Activated T-cell treated with anti-CD3 and anti-CD28 coated beads for 48 hours (primary cell): ENCODE measurements at places on chromosomes 5 and 9.

DNA sequence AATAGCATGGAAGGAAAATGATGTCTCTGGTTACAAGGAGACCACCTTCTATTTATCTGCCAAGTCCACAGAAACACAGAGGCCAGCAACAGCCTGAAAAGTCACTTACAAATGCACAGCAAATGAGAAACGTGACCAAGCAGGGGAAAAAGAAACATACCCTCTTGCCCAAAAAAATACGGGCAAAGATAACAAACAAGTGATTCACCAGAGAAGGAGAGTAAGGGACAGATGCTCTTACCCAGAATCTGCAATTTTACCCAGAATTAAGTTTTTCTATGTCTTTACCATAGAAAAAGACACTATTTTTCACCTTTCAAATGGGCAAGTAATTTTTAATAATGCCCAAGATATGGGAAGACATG, 28.1 kb downstream of the CAMSAP1 start:
- DNase-seq, result no peak

DNA sequence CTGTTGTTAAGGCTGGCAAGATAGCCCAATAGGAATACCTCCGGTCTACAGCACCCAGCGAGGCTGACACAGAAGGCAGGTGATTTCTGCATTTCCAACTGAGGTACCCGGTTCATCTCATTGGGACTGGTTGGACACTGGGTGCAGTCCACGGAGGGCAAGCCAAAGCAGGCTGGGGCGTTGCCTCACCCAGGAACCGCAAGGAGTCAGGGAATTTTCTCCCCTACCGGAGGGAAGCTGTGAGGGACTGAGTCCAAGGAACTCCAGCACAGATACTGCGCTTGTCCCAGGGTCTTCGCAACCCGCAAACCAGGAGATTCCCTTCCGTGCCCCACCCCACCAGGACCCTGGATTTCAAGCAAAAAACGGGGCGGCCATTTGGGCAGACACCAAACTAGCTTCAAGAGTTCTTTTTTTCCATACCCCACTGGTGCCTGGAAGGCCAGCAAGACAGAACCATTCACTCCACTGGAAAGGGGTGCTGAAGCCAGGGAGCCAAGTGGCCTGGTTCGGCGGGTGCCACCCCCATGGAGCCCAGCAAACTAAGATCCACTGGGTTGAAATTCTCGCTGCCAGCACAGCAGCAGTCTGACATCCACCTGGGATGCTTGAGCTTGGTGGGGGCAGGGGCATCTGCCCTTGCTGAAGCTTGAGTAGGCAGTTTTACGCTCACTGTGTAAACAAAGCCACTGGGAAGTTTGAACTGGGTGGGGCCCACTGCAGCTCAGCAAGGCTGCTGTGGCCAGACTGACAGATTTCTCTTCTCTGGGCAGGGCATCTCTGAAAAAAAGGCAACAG, 647.2 kb downstream of the BNC2 start:
- DNase-seq, result no peak

GRCh38 chr9:130938652-130939404, at the start of gene FIBCD1:
Gene FIBCD1 (minus strand): TSS chr9:130939247. CDS start chr9:130938607, 640 bp downstream.
- peak; percentile 15 for DNase-seq

GRCh38 chr5:38433160-38433861, 123.1 kb downstream of the LIFR start:
- DNase-seq, result no peak

DNA sequence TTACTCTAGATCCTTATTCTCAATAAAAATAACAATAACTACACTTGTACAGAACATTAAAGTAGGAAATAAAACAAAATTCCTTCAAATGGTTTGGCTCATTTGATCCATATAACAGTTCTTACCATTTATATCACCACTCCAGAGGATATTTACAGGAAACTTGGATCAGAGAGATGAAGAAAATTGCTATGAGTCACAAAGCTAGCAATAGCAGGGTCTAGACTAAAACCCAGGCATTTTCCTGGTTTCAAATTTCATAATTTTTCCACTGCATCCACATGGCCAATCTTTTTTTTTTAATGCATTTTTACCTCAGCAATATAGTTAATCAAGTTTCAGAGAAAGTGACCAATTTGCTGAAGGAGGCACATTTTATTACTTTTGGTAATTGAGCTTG, 299.2 kb downstream of the ELAVL2 start:
- no peak for DNase-seq

GRCh38 chr9:108838017-108838416, 17.8 kb downstream of the ACTL7B start:
- DNase-seq, result no peak

GRCh38 chr5:133321833-133322420, 270.1 kb downstream of the HSPA4 start:
- DNase-seq, result peak; percentile 27

DNA sequence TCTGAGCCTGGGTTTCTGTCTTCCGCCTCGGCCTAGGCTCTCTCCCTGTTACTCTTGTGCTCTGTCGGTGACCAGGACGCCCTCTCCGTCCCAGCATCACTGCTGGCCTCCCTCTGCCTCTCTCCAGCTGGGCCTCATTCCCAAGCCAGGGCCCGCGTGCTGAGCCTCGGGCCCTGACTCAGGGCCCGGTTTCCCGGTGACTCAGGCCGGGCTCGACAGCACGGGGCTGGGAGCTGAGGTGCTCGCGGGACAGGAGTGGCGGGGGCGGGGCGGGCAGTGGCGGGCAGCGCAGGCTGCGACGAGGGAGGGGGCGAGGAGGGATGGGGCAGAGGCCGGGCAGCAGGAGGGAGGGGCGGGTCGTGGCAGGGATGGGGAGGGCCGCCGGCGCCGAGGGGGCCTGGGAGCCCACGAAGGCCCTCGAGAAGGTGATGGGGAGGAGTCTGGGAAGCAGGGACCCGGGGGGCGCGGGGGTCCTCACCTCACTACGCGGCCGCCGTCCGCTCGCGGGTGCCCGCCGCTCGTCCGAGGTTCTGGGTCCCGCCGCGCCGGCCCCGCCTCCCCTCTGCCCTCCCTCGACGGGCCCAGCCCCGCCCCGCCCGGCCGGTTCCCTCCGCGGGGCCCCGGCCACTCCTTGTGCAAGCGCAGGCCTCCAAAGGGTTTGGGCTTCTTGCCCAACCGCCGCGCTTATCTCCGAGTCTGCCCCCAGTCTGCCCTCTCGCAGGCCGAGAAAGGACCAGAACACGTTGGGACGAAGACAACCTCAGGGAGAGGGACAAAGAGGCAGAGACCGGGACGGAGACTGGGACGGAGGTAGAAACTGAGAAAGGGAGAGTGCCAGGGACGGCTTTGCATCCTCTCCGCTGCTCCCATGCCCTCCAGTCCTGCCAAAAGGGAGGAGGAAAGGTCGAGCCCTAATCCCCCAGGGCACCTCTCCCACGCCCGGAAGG, at the start of gene ARAP3:
Gene ARAP3 (minus strand): TSS at position 536 of the 947 bp plus-strand sequence. CDS start 1,744 bp downstream, outside the sequence.
- peak; percentile 41 for DNase-seq

DNA sequence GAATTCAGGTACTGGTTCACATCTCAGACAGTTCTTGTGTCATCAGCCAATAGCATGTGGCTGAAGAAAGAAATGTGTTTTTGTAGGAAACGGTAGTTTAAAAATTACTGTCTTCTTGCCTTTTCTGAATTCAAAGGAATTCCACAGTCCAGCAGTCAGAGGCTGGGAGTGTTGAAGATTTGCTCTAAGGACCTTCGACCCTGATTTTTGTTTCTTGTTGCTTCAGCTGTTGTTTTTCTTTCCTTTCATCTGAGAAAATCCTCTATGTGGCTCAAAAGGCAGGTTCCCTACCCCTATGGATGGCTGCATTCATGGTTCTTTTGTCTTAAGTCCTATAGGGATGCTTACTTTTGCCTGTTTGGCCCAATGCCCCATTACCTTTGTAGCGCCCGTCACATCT, 304.9 kb downstream of the TMEM167A start:
- no peak for DNase-seq

- DNase-seq, result no peak
These were observed 1263.3 kb upstream of the CDH9 start for GRCh38 chr5:28301712-28302111.

DNA sequence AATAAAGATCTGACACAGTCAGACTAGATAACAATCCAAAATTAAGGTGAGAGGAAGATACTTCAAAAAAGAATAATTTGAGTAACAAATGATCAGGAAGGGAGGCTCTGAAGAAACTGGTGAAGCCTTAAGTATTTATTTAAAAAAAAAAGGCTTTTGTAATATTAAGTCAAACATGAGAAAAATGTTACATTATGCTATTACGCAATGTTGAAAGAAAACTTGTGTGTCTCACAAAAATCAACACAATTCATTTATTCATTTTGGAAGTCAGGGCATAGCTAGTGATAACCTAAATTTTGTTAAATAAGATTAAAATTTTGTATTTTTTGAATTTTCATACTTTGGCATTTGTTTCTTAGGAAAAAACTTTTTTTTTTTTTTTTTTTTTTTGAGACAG, 28.2 kb downstream of the WDR41 start:
- no peak for DNase-seq

DNA sequence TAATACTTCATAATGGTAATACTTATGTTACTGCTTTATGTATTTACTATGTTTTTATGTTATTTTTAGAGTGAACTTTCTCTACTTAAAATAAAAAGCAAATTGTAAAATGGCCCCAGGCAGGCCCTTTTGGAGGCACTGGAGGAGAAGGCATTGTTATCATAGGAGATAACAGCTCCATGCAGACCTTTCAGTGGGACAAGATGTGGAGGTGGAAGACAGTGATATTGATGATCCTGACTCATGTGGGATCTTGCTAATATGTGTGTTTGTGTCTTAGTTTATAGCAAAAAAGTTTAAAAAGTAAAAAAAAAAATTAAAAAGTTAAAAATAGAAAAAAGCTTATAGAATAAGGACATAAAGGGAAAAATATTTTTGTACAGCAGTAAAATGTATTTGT, 74.5 kb downstream of the IQGAP2 start:
- no peak for DNase-seq

DNA sequence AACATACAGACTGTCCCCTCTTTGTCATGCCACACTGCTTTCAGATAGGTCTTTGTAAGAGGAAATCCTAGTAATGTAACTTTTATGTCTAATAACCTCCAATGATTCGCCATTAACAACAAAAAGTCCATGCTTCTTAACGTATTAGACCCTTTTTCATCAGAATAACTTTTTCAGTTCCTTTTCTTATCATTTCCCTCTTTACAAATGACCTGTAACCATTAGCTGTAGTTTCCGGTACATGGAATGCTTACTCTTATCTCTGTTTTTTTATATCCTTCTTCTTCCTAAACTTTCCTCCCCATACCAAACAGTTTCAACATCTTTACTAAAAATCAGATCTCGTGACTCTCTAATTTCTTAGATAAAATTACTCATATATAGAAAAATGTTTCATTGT, 268.9 kb upstream of the TYRP1 start:
- DNase-seq, result no peak

- DNase-seq, result no peak
These were observed 214.7 kb downstream of the MAST4 start for GRCh38 chr5:66810848-66811261.

- DNase-seq, result no peak
These were observed 62.1 kb downstream of the PAX5 start for GRCh38 chr9:36971935-36972488.

DNA sequence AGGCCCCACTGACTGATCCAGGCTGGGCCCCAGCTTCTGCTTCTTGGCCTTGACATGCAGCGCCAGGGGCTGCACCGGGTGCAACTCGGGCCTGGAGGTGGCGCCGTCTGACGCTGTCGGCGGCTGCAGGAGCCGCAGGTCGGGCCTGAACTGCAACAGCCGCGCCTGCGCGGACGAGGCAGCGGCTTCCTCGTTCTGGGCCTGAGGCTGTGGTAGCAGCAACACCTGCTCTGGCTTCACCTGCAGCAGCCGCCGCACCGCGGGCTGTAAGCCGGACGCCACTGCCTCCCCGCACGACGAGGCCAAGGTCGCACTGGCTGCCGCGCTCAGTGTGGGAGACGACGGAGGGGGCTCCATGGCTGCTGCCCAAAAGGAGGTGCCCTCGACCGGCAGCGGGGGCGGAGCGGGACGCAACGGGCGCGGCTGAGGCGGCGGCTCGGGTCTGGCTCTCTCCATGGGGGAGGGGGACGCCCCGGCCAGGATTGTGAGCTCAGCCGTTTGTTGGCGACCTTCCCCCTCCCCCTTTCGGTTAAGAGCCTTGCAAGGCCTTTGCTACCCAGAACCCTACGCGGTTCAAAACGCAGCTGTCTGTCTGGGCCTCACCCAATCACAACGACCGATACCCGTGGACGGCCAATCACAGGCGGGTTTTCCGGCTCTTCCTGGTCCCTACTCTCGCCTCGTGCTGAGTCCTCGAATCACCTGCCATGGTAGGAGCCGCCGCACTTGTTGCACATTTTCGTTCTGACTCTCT, 438 bp downstream of the SOX30 start:
- DNase-seq, result peak; percentile 79

DNA sequence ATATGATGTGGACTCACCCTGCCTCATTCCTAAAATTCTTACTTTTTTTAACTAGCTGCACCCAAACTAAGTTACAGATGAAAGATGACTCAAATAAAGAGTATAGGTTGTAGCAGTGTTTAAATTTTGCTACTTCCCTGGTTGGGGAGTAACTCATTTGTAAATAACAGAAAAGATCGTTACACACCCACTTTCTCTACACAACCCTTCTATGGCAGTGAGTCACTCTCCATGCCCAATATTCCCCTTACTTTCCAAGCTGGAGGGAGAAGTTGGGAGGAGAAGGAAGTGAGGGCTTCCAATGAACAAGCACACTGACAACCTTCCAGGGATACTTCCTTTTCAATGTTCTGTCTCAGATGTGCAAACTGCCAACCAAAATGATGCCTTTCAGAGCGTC, 1.9 kb downstream of the RASEF start:
- no peak for DNase-seq

DNA sequence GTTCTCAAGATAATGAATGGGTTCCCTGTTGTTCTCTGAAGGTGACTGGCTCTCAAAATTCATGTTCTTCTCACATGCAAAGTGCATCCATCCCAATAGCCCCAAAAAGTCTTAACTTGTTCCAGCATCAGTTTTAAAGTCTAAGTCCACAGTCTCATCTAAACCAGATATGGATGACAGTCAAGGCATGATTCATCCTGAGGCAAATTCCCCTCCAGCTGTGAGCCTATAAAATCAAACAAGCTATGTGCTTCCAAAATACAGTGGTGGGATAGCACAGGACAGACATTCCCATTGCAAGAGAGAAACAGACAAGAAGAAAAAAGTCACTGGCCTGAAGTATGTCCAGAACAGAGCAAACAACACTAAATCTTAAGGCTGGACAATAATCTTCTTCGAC, 25.4 kb downstream of the FBXO10 start:
- no peak for DNase-seq

DNA sequence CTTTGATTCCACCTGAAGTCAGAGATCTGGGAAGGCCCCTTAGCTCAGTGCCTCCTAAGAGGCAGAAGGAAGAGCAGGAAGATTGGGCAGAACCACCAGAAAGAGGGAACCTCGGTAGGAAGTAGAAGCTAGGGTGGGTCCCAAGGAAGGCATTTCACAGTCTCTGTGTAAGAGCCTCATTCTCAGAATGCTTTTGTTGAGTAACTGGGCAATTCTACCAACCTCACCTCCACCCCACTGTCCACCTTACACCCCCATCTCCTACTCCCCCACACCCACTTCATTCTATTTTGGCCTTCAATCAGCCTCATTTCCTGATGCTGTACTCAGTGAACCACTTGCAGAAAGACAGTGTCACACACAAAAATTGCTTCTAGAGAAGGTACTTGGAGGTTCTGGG, 3.5 kb downstream of the HBEGF start:
- no peak for DNase-seq
